ENCODE measurements at places on chromosomes 3 and 15.

DNA sequence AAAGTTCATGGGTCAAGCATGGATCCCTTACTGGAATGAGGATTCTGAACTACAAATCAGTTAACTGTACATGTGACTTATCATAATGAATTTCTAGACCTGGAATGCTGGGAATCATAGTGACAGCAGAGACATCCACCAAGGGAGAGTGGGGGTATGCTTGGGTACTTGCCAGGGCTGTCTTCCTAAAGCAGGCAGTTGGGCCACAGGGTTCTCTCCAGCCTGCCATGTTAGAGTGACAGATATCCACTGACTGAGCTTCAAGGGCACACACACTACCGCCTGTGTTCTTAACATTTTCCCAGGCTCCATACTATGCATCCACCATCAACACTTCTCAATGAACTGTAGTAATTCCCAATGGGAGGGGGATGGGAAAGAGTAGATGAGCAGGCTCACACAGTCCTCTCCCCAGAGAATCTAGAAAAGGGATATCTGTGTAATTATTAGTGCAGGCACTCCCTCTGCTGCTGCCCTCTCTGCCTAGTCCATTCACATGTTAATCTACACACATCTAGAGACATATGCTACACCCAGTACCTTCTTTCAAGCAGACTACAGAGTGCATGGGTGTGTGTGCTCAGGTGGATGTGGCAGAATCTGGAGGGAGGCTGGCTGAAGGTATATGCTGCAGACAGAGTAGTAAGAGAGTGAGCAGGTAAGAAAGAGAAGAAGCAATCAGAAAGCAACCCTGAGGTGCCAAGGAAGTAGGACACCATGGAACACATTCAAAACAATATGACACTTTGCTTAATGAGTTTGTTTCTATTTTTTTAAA is 3.7 kb downstream of the FSTL1 start:
- DNase-seq = no peak

DNA sequence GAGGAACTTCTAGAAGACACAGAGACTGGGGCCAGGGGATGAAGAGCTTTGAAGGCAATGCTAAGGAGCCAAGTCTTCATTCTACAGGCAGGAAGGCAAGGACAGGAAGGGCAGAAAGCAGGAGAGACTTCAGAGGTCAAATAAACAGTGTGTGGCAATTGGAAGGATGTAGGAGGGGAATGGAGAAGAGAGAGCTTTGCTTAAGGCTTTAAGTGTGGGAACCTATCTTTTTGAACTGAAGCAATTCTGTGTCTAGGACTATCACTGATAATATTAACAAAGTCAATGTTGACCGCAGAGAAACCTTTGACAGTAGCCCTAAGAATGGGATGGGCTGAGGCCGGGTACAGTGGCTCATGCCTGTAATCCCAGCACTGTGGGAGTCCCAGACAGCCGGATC is 325.0 kb downstream of the FOXP1 start:
- DNase-seq = no peak

DNA sequence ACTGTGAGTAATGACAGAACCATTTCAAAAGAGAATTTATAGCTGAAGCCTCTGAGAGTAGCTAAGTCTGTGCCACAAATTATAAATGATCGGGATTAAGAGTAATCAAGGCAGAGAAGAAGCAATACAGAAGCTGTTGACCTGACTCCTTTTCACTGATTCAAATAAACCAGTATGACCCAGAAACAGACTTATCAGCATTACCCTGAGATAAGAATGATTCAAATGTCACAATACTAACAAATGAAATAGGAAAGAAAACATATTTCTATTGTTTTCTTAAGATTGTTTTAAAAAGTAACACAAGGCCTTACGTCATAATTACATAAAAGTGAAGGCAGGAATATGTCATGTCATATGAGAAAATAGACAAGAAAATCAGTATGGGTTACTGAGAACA is 1534.6 kb downstream of the SI start:
- DNase-seq = no peak

DNA sequence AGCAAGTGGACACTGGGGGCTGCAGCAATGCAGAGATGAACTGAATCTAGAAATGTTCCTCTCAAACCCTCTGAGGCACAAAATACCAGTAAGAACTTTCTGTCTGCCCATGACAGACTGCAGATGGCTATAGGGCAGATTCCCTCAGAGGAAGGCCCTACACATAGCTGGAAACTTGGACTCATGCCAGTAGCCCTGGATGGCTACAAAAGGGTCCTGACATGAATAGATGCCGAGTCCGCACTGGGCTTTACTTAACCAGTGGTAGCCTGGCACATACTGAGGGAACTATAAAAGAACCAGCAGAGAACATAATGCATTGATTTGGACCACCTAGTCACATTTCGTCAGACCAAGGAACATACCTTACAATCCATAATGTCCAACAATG is 66.7 kb downstream of the C3orf80 start:
- DNase-seq = no peak

DNA sequence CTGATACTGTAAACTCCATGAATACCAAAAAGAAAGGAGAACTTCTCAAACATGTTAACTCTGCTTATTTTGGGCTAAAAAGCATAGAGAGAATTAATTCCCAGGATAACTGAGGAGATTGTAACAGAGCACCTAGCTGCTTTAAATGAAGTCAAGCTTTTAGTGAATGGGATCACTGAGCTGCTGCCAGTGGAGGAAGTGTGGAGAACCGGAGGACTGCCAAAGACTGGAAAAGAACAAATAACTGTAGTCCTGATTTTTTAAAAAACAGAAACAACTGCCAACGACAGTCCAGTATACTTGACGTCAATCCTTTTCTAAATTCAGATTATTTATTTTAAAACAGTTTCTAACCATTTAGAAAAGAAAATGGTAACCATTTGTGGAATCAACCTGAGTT is 3.3 kb downstream of the C3orf70 start:
- no peak for DNase-seq

GRCh38 chr3:154121701-154122551 is 736 bp downstream of the ARHGEF26 start:
- no peak for DNase-seq

GRCh38 chr3:8938021-8938420 is 25.3 kb downstream of the RAD18 start:
- no peak for DNase-seq

DNA sequence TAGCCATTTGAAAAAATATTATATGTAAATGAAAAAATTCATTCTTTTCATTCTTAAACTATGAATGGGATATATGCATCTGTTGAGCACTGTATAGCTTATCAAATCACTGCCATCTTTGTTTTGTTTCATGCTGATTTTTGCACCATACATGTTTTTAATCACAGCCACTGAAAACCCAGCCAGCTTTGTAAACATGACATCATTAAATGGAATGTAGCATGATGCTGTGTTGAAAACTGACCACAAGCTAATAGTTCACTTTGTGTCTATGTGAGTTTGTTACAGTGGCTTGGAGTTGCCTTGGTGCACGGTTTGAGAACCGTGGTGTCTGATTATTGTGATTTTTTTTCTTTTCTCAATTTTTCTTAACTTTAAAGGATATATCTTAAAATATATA is 75.7 kb downstream of the GMPS start:
- DNase-seq = no peak

DNA sequence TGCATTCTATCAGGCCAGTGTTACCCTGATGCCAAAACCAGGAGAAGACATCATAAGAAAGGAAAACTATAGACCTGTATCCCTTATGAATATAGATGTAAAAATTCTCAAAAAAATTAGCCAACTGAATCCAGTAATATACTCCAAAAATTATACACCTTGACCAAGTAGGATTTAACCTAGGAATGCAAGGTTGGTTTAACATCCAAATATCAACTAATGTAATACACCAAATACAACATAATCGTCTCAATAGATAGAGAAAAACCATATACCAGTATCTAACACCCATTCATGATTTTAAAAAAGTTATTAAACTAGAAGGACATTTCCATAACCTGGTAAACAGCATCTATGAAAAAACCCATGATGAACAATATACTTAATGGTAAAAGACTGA is 56.5 kb upstream of the SELENOK start:
- DNase-seq = no peak

- no peak for DNase-seq
Observed at GRCh38 chr15:57283774-57284503, 92.4 kb upstream of the CGNL1 start.
